ENCODE measurements at places on chromosomes 7 and 10. TPM values are rescaled to one million over a fixed set of nuclear protein-coding genes. Genes with fewer than 3 reads are reported as not detected.

The PAOX gene
- not detected for total RNA-seq

- no peak for DNase-seq
Observed at GRCh38 chr7:81873559-81873958, 103.7 kb upstream of the HGF start.

DNA sequence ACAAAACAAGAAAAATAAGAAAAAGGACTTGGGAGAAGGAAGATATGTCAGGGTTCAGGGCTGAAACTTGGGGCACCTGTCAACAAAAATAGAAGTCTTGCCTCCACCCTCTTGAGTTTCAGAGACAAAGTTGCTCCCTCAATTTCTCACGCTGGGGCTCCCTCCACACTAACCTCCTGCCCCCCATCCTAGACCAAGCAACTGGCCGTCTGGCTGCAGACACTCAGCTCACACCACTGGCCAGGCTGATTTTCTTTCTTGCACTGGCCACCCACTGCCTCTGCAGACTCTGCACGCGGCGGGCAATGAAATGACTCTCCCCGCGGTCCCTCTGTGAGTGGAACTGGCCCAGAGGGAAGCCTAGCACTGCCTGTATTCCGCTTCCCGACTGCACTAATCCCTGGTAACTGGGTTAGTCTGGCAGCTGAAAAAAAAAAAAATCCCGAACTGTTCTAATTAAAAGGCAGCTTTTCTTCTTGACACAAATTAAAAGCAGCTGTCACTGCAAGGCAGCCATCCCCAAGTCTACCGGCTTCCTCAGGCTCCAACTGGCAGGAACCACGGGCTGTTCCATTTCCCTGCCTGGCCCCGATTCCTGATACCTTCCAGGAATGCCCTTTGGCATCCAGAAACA lies 83.5 kb downstream of the SPDYE5 start:
- DNase-seq, result no peak

DNA sequence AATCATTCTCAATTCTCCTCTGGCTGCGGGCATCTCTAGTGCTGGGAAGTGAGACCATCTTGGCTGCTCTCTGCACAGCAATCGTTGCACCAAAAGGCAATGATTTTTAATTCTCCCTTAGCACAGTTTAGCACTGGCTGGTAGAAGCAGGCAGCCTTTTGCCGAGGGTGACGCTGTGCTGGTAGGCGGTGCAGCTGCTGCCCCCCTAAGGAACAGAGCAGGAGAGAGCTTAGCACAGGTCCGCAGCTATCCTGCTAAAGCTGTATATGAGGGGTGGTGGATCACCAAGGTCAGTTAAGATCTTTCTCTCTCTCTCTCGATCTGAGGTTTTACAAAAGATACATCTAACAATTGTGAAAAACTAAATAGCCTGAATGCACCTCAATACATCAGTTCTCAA lies 390.1 kb downstream of the GATA3 start:
- DNase-seq, result no peak

The STEAP2 gene
- total RNA-seq, result 5.8 TPM

- no peak for DNase-seq
Observed at GRCh38 chr7:89073776-89074175, 278.2 kb upstream of the TEX47 start.
